ENCODE measurements at places on chromosomes 4 and X.

DNA sequence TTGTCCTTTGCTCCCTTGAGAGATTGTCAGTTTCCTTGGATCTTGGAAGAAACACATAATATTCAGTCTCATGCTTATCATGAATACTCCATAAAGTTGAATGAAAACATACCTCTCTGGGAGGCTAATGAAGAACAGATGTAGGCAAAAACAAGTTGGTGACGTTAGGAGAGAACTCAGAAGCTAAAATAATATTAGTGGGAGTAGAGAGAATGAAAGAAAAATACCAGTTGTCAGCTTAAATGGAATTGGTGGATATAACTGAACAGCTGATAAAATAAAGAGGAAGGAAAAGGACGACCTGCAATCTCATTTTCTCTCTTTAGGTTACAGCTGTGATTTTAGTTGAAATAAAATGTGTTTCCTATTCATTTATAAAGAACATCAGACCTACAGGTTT is 124.8 kb downstream of the SNCA start:
- DNase-seq, result no peak

- DNase-seq, result no peak
Observed at GRCh38 chr4:112916868-112917267, 132.6 kb upstream of the ANK2 start.

DNA sequence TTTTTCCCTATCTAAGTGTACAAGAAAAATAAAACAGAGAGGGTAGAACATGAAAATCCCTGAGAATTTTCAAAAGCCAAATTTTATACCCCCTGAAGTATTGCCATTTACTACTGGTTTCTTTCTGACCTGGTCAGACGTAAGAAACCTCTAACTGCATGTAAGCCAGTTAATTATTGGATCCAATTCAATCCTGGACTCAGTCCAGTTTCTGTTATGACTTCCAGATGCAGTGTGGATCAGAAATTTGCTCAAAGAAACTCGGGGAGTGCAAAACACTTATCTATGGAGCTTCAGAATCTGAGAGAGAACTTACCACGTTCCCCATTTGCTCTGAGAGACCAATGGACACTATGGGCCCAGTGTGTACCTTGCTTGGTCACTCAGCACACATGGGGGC is 383.5 kb downstream of the KLHL4 start:
- DNase-seq, result no peak

DNA sequence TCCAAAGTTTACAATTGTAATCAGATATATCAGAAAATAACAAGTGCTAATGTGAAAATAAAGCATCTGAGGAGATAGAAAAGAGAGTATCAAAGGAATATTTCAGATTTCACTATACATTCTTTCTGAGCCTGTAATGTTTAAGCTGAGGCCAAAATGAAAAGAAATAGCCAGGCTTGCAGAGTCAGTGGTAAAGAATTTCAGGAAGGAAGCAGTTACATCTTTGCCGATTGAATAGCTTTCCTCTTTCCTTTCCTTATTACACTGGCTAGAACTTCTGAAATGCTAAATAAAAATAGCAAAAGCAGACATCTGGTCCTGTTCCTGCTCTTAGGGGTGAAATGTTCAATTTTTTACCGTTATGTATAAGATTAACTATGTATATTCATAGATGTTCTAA is 1441.6 kb upstream of the PCDH7 start:
- DNase-seq, result no peak
